ENCODE measurements at places on chromosomes 1 and 21. TPM values are rescaled to one million over a fixed set of nuclear protein-coding genes. Genes with fewer than 3 reads are reported as not detected.

DNA sequence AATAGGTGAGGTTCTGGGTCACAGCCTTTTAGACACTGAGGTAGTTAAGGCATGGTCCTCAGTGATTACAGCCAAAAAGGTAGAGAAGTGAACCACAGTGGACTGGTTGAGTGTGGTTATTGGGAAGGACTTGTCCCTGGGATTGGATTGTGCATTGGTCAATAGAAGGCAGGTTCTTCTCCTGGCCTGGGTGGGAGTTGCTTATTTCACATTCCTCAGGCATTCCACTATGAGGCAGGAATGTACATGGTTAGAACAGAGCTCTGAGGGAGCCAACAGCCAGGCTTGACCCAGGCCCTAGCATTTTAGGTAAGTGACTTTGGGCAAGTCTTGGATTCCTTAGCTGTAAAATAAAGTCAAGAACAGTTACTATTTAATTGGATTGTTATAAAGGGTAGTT lies 97.9 kb upstream of the MARK1 start:
- no peak for DNase-seq
- no peak overlapping the region for H3K27ac ChIP-seq
- H3K4me3 ChIP-seq = no peak overlapping the region
- H3K4me1 ChIP-seq = no peaks in the 10 kb centered on the region

GRCh38 chr1:53562981-53563379 lies 103.8 kb downstream of the DMRTB1 start:
- no peak overlapping the region for H3K4me3 ChIP-seq
- H3K36me3 ChIP-seq = no peaks in the 10 kb centered on the region
- no peak overlapping the region for H3K27ac ChIP-seq
- DNase-seq = no peak

DNA sequence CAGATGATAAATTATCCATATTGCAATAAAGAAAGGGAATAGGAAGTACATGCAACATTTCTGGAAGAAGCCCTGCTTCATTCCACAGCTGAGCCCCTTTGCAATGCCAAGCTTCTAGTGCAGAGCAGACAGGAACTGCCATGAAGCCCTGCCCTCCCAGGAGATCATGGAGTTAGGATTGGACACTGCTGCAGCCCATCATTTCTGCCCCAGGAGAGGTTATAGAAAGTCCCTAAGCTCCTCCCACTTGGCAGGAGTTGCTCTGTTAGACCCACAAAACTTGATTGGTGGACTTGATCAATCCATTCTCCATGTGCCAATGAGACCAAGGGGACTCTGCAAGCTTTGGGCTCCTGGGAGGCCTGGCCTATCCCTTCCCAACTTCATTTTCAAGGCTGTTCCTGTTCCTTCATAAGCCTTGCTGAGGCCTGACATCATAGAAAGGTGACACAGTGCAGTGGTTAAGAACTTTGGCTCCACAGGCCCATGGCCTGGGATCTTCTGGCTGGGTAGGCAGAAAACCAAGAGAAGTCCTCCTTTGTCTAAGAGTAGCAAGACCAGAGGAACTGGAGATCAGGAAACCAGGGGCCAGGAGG lies 1.3 kb upstream of the LAPTM5 start:
- no peak overlapping the region for H3K27ac ChIP-seq
- H3K4me3 ChIP-seq = no peak overlapping the region

DNA sequence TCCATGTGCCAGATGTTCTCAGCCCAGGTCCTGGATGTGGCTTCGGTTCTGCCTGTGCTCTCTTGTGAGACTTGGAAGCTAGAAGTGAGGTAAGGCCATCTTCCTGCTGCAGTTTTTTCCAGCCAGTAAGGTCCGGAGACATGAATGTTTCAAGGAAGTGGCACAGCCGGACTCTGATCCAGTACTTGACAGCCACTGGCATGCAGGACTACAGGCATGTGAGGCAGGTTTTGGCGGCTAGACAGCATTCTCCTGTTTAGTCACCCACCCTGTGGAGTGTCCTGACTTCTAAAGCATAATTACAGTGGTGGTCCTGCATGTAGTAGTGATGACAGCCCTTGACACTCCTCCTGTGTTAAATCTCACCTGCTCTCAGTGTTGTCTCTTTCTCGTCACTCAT lies 72.3 kb downstream of the TNFSF4 start:
- H3K27ac ChIP-seq = no peak overlapping the region
- peak; percentile 16 for DNase-seq
- no peaks in the 10 kb centered on the region for H3K4me1 ChIP-seq
- H3K36me3 ChIP-seq = no peaks in the 10 kb centered on the region
- no peaks in the 10 kb centered on the region for H3K27me3 ChIP-seq
- H3K4me3 ChIP-seq = no peak overlapping the region

- no peak for DNase-seq
- no peaks in the 10 kb centered on the region for H3K36me3 ChIP-seq
- H3K27me3 ChIP-seq = no peaks in the 10 kb centered on the region
- no peak overlapping the region for H3K4me3 ChIP-seq
- no peaks in the 10 kb centered on the region for H3K4me1 ChIP-seq
Measured at GRCh38 chr1:233554037-233554436, 59.9 kb upstream of the KCNK1 start.

- H3K27me3 ChIP-seq = no peaks in the 10 kb centered on the region
- no peaks in the 10 kb centered on the region for H3K4me1 ChIP-seq
- DNase-seq = peak; percentile 88
- H3K4me3 ChIP-seq = no peak overlapping the region
Measured at GRCh38 chr1:193408782-193409293, 222.4 kb upstream of the B3GALT2 start.

- no peaks in the 10 kb centered on the region for H3K4me1 ChIP-seq
- no peaks in the 10 kb centered on the region for H3K27me3 ChIP-seq
- DNase-seq = peak; percentile 5
- H3K36me3 ChIP-seq = no peaks in the 10 kb centered on the region
- H3K27ac ChIP-seq = peak overlapping the region; percentile 14
- H3K4me3 ChIP-seq = no peak overlapping the region
Measured at GRCh38 chr21:45551783-45552695, 9.8 kb upstream of the SLC19A1 start.

GRCh38 chr1:24963099-24963872 lies 33.2 kb upstream of the RUNX3 start:
- no peaks in the 10 kb centered on the region for H3K27me3 ChIP-seq
- H3K36me3 ChIP-seq = no peaks in the 10 kb centered on the region
- H3K4me3 ChIP-seq = no peak overlapping the region
- no peak overlapping the region for H3K27ac ChIP-seq
- DNase-seq = no peak

- H3K36me3 ChIP-seq = no peaks in the 10 kb centered on the region
- DNase-seq = peak; percentile 26
- peak overlapping the region; percentile 32 for H3K4me3 ChIP-seq
- no peaks in the 10 kb centered on the region for H3K4me1 ChIP-seq
Measured at GRCh38 chr1:200042552-200043335, 15.2 kb downstream of the NR5A2 start.

DNA sequence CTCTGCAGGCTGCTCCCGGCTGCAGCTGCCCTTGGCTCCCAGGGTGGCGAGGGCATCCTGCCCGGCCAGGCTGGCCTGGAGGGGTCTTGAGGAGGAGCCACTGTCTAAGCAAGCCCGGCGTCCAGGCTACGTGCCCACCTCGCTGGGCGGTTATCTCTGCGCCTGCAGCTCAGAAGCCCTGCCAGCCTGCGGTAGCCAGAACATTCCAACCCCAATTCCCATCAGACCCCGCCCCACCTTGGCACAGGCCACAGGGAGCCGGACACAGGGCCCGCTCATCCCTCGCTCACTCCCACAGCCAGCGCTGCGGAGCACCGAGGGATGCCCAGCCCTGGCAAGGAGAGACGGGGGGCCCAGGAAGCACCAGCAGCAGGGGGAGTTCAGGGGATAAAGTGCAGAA lies 53.9 kb downstream of the MEGF6 start:
- H3K27me3 ChIP-seq = no peaks in the 10 kb centered on the region
- no peak overlapping the region for H3K4me3 ChIP-seq
- peaks cover 3% of the 10 kb centered on the region for H3K4me1 ChIP-seq
- DNase-seq = no peak

DNA sequence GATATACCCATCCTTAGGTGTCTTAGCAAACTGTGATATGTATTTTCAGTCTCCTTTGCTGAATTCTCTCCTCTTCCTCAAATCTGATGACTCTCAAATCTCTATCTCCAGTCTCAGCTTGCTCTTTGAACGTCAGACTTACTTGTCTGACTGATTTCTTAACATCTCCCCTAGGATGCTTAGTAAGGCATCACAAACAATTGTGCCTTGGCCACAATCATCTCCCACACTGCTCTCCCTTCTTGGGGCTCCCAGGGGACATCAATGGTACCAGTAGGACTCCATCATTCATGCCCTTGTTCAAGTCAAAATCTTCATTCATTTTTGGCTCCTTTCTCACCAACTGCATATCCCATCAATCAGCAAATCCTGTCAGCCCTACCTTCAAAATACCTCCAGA lies 42.0 kb downstream of the GNG12 start:
- H3K4me1 ChIP-seq = peaks cover 25% of the 10 kb centered on the region
- no peaks in the 10 kb centered on the region for H3K36me3 ChIP-seq
- H3K27me3 ChIP-seq = no peaks in the 10 kb centered on the region
- peak overlapping the region; percentile 75 for H3K27ac ChIP-seq
- no peak overlapping the region for H3K4me3 ChIP-seq

GRCh38 chr1:2911421-2912178 lies 109.7 kb upstream of the ACTRT2 start:
- H3K36me3 ChIP-seq = no peaks in the 10 kb centered on the region
- no peaks in the 10 kb centered on the region for H3K4me1 ChIP-seq
- H3K27ac ChIP-seq = no peak overlapping the region
- DNase-seq = no peak

DNA sequence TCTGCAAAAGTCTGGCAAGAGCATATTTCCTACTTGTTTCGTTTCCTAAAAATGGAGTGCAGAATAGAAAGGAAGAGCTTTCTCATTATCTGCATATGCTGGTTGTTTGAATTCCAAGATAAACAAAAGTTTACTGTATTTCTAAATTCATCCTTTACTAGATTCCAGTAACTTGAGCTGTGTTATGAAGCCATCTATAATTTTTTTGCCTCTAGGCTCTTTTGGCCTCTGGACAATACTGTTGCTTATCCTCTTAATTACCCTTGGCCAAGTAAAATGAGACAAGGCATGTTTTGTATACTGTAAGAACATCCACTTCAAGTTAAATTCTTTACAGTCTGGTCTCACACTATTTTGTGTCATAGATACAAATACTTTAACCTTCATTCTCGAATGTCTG lies 45.6 kb upstream of the HFM1 start:
- no peaks in the 10 kb centered on the region for H3K36me3 ChIP-seq
- H3K27me3 ChIP-seq = no peaks in the 10 kb centered on the region
- DNase-seq = peak; percentile 67

DNA sequence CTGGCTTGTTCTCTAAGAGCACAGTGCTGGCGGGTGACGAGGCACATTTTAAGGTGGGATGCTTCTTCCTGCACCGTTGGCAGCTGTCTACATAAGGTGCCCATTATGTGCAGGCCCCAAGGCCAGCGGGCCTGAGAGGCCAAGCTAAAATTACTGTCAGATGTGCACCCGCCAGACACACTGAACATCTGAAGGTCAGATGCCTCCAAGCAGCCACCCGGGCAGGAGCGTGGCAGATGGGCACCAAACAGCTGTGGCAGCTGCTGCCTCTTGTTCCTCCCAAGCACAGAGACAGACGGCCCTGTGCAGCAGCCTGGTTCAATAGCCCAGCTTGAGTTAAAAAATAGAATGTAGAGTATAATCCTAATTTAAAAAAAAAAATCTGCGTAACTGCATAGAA lies 211.9 kb upstream of the EDN2 start:
- H3K4me3 ChIP-seq = no peak overlapping the region
- DNase-seq = no peak
- no peaks in the 10 kb centered on the region for H3K36me3 ChIP-seq
- no peaks in the 10 kb centered on the region for H3K4me1 ChIP-seq

- no peaks in the 10 kb centered on the region for H3K4me1 ChIP-seq
- H3K36me3 ChIP-seq = no peaks in the 10 kb centered on the region
Measured at GRCh38 chr21:8990326-8991087, 1530.9 kb upstream of the TPTE start.

DNA sequence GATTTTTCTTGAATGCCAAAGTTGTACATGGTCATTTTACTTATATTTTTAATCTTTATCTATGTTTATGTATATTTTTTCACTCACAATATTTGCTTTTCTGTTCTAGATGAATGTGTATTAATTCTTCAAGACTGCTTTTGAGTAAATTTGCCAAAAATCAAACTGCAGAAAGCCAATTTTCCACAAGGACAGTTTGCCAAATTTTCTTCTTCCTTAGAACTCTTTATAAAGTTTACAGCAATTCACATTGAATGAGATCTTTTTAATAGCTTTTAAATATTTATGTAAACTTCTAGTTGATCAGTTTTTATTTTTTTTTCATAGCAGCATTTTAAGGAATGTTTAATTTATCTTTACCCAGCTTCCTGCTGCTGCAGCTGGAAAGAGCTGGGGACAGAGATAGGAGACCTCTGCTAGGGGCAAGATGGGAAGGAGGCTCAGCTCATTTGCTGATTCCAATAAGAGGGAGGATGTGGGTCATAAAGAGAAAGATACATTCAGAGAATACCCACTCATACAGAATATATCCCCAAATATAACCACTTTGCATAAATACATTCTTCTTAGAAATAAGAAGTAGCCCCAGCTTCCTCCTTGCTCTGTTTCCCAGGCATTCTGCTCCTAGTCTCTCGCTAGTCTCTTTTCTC lies 93.0 kb downstream of the ODF2L start:
- no peaks in the 10 kb centered on the region for H3K36me3 ChIP-seq
- no peak overlapping the region for H3K27ac ChIP-seq

GRCh38 chr1:29823561-29823960 lies 587.2 kb downstream of the PTPRU start:
- no peaks in the 10 kb centered on the region for H3K4me1 ChIP-seq
- peak; percentile 3 for DNase-seq
- H3K27ac ChIP-seq = no peak overlapping the region
- H3K4me3 ChIP-seq = no peak overlapping the region
- no peaks in the 10 kb centered on the region for H3K27me3 ChIP-seq

GRCh38 chr1:167059045-167059808 lies 30.9 kb downstream of the GPA33 start:
- no peak overlapping the region for H3K4me3 ChIP-seq
- H3K27ac ChIP-seq = no peak overlapping the region
- DNase-seq = peak; percentile 76
- no peaks in the 10 kb centered on the region for H3K4me1 ChIP-seq

- no peaks in the 10 kb centered on the region for H3K4me1 ChIP-seq
- H3K27ac ChIP-seq = no peak overlapping the region
- H3K27me3 ChIP-seq = no peaks in the 10 kb centered on the region
- no peak for DNase-seq
Measured at GRCh38 chr1:43522776-43523480, 7.8 kb upstream of the PTPRF start.

DNA sequence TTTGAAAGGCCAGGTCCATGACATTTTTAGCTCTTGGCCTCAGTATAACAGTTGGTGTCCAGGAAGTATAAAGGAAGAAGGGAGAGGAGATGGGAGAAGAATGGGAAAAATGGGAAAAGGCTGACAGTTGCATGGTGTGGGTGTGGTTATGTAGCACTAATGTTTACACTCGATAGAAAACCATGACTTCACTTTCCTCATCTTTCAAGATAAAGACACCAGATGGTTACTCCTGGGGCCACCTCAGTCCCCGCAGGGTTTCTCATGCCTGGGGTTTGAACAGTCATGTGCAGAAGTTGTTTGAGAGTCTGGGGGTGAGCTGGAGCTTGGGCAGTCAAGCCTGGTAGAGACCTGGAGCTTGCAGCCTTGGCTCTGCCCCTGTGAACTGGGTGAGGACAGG lies 7.9 kb downstream of the PGBD2 start:
- H3K27ac ChIP-seq = no peak overlapping the region
- no peak for DNase-seq
- H3K4me3 ChIP-seq = no peak overlapping the region
- H3K36me3 ChIP-seq = peaks cover 16% of the 10 kb centered on the region
- no peaks in the 10 kb centered on the region for H3K4me1 ChIP-seq

The LHX8 gene
- total RNA-seq = not detected

The HP1BP3 gene
- total RNA-seq = 316 TPM

The PLA2G2A gene
- total RNA-seq = 33.1 TPM

The SLFNL1 gene
- 2.8 TPM for total RNA-seq

The GJA9 gene
- total RNA-seq = not detected

The OPTC gene
- total RNA-seq = not detected

The CFAP45 gene
- 13.6 TPM for total RNA-seq

The MAP1LC3C gene
- total RNA-seq = 3.5 TPM
